ENCODE measurements at places on chromosomes 12 and 14. TPM values are rescaled to one million over a fixed set of nuclear protein-coding genes. Genes with fewer than 3 reads are reported as not detected.

DNA sequence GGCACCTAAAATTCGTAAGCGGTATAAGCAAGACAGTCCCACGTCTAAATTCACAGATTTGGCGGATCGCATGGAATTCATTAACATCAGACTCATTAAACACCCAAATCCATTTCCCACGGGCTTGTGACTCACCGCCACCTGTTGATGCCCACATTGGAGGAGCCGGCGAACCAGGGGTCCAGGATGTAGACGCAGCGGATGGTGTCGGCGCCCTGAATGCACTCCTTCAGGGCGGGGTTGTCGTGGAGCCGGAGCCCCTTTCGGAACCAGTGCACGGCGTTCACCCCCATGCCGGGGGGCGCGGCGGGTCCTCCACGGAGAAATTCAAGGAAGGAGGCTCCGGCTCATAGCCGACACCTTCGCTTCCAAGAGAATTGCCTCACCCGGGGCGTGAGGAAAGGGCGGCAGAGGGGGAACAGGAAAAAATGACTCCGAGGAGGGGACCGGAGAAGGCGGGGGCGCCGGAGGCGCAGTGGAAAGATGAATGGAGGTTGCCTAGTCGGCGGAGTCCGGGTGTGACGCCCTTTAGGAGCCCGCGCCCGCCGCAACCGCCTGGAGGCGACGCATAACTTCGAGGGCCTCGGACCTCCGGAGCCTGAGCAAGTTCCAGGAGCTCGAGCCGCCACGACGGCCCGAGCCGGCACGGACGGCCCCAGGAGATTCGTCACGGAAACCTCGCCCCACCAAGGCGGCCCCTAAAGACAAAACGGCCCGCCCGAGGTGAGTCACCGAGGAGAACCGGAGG lies 506 bp downstream of the CRY1 start:
- no peak overlapping the region for H3K4me3 ChIP-seq
- H3K4me1 ChIP-seq: peaks cover 9% of the 10 kb centered on the region
- DNase-seq: peak; percentile 72
- H3K27ac ChIP-seq: no peak overlapping the region
- peaks cover 3% of the 10 kb centered on the region for H3K36me3 ChIP-seq

- peaks cover 72% of the 10 kb centered on the region for H3K36me3 ChIP-seq
- H3K27me3 ChIP-seq: no peaks in the 10 kb centered on the region
- no peak overlapping the region for H3K4me3 ChIP-seq
- no peak for DNase-seq
These were observed 7.9 kb downstream of the EIF2B2 start for GRCh38 chr14:75010472-75011093.

GRCh38 chr12:94290353-94290752 lies 142.0 kb downstream of the PLXNC1 start:
- peaks cover 34% of the 10 kb centered on the region for H3K36me3 ChIP-seq
- H3K27ac ChIP-seq: no peak overlapping the region
- DNase-seq: no peak
- H3K4me3 ChIP-seq: no peak overlapping the region
- no peaks in the 10 kb centered on the region for H3K27me3 ChIP-seq
- no peaks in the 10 kb centered on the region for H3K4me1 ChIP-seq

- H3K27me3 ChIP-seq: peaks cover 14% of the 10 kb centered on the region
- H3K36me3 ChIP-seq: no peaks in the 10 kb centered on the region
- H3K4me3 ChIP-seq: no peak overlapping the region
- no peaks in the 10 kb centered on the region for H3K4me1 ChIP-seq
- DNase-seq: no peak
These were observed 6.3 kb downstream of the RFLNA start for GRCh38 chr12:124301084-124301654.

GRCh38 chr14:42222924-42223471 lies 616.3 kb downstream of the LRFN5 start:
- no peaks in the 10 kb centered on the region for H3K27me3 ChIP-seq
- H3K27ac ChIP-seq: no peak overlapping the region
- DNase-seq: no peak
- no peaks in the 10 kb centered on the region for H3K4me1 ChIP-seq

The MYBPC1 gene
- not detected for total RNA-seq

DNA sequence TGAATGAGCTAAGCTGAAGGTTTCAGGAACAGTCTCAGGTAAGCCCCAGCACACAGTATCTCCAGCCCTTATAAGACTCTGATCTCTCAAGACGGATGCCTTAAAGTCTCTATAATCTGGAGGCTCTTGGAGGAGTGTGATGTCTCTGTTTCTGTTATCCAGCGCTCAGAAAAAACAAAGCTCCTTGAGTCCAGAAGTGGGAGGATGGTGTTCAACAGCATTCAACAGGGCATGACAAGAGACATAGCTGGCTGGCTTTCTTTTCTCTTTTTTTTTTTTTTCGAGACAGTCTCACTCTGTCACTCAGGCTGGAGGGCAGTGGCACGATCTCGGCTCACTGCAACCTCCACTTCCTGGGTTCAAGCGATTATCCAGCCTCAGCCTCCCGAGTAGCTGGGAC lies 31.6 kb upstream of the TESC start:
- no peaks in the 10 kb centered on the region for H3K27me3 ChIP-seq
- H3K36me3 ChIP-seq: peaks cover 6% of the 10 kb centered on the region
- no peak overlapping the region for H3K27ac ChIP-seq
- no peak overlapping the region for H3K4me3 ChIP-seq
- no peak for DNase-seq

- no peak overlapping the region for H3K4me3 ChIP-seq
- no peak overlapping the region for H3K27ac ChIP-seq
- H3K27me3 ChIP-seq: peaks cover 11% of the 10 kb centered on the region
- H3K36me3 ChIP-seq: no peaks in the 10 kb centered on the region
- DNase-seq: no peak
These were observed 68.5 kb downstream of the SLC6A12 start for GRCh38 chr12:145369-145960.

DNA sequence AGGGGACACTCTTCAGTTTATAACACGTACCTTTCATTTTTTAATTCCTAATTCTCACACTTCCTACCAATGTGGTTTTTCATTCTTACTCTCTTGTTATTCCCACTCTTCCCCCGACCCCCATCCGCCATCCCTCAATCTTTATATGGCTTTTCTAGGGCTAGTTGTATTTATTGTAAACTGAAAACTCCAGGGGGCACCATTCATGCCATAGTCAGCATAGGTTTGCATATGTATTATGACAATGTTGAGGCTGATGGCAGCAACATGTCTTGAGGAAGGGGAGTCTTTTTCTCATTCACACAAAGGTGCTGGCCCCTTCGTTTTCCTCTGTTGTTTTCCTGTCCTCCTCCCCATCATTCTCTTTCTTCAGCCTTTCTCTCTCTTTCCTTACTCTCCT lies 27.7 kb upstream of the LTA4H start:
- no peaks in the 10 kb centered on the region for H3K27me3 ChIP-seq
- H3K4me1 ChIP-seq: peaks cover 26% of the 10 kb centered on the region
- no peak overlapping the region for H3K27ac ChIP-seq

- peaks cover 54% of the 10 kb centered on the region for H3K27me3 ChIP-seq
- H3K36me3 ChIP-seq: peaks cover 13% of the 10 kb centered on the region
- no peak overlapping the region for H3K4me3 ChIP-seq
- H3K4me1 ChIP-seq: peaks cover 30% of the 10 kb centered on the region
These were observed 3.5 kb downstream of the FOS start for GRCh38 chr14:75282170-75282554.
